ENCODE measurements at places on chromosomes 3 and 15.

DNA sequence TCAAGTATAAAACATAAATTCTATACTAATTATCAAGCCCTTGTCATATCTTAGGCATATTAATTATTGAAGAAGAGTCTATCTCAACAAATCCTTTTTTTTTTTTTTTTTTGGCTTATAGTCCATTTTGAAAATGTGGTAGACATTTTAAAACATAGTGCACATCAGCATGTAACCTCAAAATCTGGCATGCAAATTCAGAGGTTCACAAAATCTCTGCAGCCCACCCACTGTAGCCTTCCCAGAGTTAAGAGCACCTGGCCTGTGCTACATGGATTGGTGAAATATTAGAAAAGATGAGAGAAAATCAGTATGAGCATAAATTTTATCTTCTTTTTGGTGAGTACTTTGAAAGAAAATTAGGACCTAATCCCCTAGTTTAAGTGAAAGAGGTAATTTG is 84.8 kb downstream of the MBNL1 start:
- no peak for DNase-seq

DNA sequence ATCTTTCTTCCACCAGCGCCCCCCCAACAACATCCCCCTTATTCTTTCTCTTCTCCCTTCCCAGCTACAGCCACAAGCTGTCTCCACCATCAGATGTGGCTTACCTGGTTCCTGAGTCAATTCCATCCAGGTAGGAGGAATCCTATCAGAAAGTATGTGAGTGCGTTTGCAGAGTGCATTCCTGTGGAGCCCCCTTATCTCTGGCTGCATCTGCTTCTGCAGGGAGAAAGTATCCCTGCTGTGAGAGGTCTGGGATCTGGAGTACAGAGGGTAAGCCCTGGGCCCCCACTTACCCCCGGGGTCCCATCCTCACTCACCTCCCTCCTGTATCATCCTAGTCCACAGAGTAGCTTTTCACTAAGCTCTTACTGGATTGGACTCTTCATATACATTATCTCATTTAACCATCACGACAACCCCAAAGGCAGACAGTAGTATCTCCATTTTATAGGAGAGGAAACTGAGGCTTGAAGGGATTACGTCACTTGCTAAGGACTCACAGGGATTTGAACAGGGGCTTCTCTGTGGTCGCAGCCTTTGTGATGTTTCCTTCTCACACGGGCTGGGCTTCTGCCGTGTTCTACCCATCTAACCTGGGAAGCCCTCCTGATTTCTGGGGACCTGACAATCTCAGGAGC is 22.2 kb upstream of the MAGEF1 start:
- DNase-seq: no peak

DNA sequence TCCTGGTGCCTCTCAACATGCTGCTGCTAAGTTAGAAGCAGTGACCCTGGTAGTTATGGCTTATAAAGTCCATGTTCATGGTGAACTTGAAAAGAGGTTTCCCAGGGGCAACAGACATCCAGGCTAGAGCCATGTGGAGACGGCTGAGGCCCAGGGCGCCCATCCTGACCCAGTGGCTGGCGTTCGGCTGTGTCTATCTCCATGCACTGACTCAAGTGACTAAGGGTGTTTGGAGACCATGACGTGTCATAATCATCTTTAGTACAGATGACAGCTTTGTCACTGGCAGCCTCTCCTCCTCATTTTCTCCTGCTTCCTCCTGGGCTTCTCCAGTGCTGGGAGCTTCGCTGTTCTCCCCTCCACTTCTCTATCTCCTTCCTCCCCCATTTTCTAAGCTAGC is 287.4 kb upstream of the LYSMD4 start:
- no peak for DNase-seq

DNA sequence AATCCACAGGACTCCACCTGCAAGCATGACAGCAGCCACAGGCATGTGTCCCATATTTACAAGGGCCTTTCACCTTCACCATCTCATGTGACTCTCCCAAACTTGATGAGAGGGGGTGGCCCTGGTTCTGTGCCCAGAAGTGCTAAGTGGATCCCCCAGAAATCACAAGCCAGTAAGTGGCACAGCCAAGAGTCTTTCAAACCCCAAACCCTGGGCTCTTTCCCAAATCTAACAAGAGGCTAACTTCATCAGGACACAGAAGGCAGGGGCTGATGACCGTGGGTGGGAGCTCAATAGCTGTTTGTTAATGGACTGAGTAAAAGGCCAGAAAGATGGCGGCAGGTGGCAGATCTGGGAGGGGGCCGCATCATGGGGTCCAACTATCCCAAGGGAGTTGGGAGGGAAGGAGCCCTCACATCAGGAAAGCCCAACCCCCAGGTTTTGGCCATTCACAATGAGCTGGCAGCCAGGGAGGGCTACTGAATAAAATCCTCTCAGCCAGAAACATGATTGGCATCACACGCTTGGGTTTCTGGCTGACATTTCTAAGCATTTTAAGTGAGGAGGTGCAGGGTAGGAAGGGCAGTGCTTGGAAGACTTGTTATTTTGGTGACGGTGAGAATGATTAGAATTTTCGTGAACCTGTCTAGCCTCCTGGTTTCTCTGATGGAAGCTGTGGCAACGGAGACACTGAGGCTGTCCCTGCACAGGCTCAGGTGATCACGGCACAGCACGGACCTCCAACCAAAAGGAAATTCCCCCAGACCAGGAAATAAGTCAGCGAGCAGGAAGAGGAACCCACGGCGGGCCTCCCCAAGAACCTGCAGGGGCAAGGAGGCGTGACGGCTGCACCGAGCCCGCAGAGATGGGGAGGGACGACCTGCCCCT is 109.3 kb downstream of the OXNAD1 start:
- no peak for DNase-seq

DNA sequence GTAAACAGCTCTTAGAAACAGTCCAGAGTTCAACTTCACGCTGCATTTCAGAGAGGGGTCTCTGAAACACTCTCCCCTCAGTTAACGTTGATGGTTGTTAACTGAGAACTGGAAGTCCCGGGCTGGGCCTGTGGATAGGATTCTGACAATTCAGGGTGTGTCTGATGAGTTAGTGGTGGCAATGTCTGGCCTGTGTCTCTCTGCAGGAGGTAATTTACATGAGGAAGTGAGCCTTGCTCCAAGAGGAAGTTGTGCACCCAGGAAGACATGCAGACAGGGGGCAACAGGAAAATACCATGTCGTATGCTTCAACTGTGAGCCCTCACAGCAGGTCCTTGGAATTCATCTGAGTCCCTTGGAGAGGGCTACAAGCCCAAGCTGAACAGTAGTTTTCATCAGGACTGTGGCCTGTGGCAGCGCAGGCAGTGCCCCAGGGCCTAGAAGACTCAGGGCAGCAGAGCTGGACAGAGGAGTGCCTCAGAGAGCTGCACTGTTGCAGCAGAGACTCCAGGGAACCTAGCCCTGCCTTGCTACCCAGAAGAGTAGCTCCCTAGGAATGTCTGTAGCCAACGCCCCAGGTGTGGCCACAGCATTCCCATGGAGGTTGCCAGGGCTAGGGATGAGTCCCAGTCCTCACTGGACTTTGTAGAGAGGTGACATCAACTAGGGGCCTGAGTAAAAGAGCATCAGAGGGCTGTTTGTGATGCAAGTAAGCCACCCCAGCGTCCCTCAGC is 104.6 kb upstream of the SELENOK start:
- no peak for DNase-seq

DNA sequence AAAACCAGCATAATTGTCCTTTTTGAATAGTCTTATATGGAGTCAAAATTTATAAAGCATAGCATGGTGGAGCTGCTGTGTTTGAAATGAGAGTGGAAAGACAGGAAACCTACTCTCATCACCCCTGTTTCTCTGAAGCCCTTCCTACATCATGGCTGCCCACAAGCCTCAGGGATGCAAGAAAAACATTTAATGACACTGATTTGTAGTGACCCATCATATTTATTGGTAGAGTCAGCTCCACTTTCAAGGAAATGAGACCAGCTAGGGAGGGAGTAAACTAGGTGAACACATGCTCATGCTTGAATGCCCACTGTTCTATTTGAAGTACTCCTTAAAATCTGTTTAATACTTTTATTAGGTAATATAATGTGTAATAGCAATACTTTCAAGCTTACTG is 494.3 kb upstream of the KCNMB2 start:
- no peak for DNase-seq
